ENCODE measurements at places on chromosomes 12 and 14.

GRCh38 chr14:89466944-89467343, 49.9 kb upstream of the FOXN3 start:
- no peak for DNase-seq

DNA sequence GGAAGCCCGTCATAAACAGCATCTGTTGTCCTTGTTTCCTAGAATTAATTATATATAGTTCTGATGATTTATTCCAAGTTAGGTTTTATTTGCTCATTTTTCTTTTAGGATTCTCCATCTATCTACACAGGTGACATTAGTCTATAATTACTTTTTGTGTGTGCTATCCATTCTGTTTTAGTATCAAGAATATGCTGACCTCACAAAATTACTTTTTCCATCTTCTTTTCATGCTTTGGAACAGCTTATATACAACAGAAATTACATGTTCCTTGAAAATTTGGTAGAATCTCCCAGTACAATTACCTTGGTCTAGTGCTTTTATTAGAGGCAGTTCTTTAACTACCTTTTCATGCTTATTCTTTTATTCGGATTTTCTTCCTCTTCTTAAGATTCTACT, 54.3 kb upstream of the CATSPERB start:
- no peak for DNase-seq

DNA sequence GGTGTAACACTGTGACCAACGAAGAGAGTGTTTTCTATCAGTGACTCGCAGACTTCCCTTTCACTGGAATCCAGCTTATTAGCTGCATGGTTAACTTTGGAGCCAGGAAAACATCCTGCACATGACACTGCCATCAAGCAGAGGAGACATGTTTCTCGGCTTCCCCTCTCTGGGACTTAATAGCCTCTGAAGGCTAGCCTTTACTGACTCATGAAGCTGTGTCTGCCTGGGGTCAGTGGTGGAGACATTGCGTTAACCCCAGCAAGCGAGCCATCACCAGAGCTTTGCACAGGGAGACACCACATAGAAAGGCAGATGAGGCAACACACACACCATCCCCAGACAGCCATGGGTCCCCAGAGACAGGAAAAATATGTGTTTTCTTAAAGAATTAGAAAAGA, 126.9 kb upstream of the PRICKLE1 start:
- DNase-seq, result no peak

- DNase-seq, result no peak
Observed at GRCh38 chr14:95228240-95228639, 70.9 kb upstream of the DICER1 start.

DNA sequence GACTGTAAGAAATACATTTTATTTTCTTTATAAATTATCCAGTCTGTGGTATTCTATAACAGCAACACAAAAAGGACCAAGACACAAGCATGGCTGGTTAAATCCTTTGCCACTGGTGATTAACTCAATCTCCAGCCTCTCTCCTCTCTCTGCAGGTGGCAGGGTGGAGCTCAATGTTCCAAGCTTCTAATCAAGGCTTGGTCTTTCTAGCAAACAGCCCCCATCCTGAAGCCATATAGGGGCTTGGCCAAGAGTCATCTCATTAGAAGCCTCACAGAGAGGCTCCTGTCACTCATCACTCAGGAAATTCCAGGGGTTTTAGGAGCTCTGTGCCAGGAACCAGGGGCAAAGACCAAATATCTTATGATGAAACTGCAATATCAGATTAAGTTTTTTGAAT, 12.0 kb downstream of the C12orf75 start:
- no peak for DNase-seq
